ENCODE measurements at places on chromosomes 11 and 22.

DNA sequence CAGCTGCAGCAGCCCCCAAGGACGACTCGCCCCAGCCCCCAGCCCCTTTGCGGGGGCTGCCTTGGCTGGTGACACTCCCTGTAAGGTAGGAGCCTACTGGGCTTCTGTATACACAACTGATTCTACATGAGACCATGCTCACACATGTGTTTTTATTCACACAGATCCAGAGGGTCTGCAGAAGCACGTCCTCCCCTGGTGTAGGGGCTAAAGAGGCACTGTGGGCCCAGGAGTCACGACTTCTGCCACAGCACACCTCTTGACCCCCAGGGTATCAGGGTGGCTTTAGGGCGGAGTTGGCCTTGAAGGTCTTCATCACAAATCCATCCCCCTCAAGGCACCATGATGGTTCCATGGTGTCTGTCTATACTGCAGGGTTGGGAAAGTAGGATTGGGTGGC, 931.2 kb downstream of the TBC1D22A start:
- no peak for DNase-seq

DNA sequence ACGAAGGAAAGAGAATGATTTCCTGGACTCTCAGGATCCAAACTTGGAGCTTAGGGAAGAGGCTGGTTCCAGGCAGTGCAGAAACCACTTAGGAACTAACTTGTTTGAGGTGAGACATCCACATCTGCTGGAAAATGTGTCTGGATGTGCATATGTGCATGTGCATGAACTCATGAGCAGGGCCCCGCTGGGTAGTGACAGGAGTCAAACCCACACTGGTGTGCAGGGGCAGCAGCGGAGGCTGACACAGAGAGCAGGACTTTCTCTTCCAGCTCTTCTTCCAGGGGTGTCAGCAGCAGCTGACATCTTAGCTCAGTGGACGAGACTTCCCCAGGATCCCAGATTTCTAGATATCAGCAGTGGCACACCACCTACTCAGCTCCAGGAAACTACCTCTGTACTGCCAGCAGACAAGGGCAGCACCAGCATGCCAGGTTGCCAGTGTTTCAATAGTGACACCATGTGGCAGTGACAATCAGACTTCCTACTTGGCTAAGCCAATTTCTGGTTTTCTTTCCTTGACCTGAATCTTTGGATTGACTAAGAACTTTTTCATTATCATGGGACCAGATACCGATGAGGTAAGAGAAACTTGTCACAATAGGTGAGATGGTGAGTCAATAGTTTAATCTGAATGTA, 227.5 kb upstream of the ZC3H12C start:
- no peak for DNase-seq

DNA sequence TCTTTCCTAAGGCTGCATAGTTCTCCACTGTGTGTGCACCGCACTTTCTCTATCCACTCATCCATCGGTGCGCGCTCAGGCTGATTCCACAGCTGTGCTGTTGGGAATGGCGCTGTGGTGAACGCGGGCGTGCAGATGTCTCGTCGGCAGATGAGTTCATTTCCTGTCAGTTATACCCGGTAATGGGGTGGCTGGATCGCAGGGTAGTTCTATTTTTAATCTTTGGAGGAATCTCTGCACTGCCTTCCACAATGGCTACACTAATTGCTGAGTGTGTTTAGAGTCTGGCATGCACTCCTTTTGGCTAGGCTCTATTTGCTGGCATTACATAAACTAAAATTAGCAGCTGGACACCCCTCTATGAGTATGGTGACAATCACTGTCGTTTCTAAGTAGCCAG, 27.9 kb upstream of the KRTAP5-7 start:
- DNase-seq: no peak

GRCh38 chr11:12723421-12724300, 49.4 kb downstream of the TEAD1 start:
- DNase-seq: no peak

DNA sequence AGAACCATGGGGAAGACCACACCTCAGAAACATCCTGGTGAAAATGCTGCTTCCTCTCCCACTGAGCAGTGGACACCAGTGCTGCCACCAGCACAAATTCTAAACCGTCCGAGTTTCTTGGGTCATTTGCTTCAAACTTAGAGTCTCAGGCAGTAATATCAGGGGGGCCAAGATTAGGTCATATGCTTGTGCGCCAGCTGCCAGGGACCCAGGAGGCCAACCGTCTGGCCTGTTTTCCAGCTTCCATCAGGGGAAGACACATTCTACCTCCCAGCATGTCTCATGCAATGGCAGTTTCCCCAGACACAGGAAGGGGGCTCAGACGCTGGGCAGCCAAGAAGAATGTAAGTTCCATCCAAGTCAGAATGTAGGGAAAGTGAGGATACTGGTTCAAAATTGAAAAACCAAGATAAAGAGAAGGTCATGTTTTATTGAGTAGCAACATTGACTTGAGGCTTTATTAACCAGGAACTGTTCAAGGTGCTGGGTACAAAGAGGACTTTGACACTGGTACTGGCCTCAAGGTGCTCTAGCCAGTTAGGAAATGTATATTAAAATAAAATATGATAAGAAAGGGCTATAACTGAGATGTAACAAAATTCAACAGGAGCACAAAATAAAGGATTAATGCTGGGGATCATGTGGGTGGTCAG, 59.7 kb upstream of the EED start:
- DNase-seq: no peak

- DNase-seq: no peak
Observed at GRCh38 chr11:74257959-74258553, 53.4 kb downstream of the P4HA3 start.

DNA sequence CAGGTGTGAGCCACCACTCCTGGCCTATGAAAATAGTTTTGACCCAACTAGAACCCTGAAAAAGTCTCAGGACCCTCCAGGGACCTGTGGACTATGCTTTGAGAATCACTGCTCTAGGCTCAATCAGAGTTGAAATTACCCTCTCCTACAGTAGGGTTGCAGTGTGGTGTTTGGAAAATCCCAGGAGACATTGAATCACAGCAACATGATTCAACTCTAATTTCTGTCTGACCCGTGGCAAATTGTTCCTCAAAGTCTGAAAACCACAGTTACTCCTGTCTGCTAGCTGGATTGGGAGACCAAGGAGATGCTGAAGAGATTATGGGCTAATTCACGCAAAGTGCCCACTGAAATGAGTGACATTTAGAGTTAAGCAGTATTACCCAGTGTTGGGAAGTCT, 5.4 kb upstream of the MTMR3 start:
- no peak for DNase-seq

- no peak for DNase-seq
Observed at GRCh38 chr11:58788355-58789023, 56.0 kb downstream of the GLYATL2 start.

- no peak for DNase-seq
Observed at GRCh38 chr22:49408102-49408836, 419.4 kb downstream of the BRD1 start.

- no peak for DNase-seq
Observed at GRCh38 chr11:74933765-74934164, 15.1 kb downstream of the XRRA1 start.

GRCh38 chr22:50260801-50261614, 475 bp downstream of the MAPK12 start:
- no peak for DNase-seq

GRCh38 chr22:26921726-26922125, 264.3 kb downstream of the MIAT start:
- no peak for DNase-seq

DNA sequence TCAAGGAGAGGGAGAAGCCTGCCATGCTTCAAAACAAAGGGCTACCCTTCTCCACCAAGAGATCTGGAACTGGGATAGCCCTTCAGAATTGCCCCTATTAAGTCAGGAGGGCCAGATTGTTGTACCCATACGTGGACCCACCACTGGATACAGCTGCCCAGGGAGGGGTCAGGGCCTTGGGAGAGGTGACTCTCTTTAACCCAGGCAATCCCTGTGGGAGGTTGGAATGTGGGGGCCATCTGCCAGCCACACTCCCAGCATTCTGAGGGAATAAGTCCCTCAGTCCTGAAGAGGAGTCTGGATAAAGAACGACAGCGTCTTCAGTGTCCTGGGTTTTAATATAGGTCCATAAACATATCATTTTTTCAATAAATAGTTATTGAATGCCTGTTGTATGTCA, 588.2 kb upstream of the TENM4 start:
- no peak for DNase-seq

DNA sequence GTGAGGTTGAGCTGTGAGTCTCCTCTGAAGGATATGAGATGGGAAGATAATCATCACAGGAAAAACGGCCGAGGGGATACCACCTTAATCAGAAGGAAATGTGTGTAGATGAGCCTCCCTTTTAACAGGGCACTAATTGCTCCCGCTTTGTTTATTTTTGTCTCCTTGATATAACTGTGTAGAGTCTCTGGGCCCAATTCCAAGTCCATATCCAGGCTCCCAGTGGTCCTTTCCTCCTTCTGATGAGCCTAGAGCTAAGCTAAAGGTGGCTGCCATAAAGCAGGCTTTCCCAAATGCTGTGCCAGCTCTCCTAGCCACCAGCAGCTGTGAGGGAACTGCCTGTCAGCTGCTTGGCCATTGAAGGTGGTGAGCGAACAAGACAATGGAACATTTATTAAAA, 17.1 kb upstream of the CCDC90B start:
- DNase-seq: no peak

DNA sequence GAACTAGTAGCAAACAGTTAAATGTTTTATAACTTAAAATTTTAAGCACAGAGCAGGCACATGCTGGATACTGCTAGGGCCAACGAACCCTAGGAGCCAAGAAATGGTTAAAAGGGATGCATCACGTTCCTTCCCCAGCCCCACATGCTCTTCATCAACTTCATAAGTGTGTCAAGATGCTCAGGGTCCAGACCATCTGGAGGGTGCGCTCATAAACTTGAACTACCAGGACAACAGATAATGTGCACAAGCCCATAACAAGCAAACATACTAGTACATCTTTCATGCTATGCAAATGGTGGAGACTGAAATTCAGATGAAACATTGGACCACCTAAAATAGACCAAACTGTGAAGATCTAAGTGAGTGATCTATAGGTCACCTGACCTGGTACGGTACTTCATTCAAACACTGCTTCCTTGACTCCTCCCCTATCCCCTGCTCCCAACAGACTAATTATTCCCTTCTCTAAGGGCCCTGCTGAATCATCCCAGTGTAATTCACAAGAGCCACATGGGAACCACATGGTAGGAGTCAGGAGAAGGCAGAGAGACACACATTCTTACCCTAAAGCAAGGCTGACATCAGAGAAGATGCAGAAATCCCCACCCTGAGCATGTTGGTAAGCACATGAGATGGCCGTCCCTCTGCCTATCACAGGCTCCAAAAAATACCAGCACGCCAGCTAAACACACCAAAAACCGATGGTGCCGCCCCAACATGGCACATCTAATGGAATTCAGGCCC, 83.9 kb downstream of the ETS1 start:
- no peak for DNase-seq

DNA sequence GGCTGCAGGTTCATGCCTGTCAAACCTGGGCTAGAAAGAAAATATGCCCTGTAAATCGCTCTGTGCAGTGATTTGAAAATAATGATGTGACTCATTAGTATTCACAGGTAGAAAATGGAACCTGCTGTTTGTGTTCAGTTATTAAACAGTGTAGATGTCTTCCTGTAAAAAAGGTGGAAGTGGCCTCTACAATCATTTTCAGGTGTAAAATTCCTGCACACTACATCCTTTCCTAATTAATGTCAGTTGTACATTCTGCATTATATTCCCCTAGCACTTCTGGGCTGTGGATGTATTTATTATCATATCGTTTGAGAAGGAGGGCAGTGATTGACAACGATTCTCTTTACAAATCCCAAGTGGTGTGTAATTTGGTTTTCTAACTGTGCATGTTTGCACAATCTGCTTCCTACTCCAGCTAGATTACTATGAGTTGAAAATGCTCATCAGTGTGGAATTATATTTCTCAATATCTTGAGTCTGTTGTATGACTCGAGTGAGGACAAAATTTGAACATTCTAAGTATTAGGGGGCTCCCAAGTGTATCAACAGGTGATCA, 454.0 kb upstream of the DDI1 start:
- DNase-seq: no peak

DNA sequence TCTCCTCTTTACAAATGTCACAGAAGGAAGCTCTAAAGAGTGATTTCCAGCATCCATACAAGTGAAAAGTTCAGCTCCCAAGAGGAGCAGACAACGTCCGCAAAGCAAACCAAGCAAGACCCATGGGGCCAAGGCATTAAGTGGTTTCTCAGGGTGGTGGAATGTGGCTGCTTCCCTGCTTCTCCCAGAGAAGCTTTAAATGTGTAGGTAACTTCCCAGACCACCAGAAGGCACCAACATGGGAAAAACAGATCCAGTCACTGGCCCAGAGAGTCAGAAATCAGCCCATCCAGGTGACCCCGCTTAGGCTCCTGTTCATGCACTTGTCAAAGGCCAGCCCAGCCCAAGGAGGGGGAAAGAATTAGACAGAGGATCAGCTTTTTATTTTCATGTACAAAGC, 13.3 kb upstream of the PHF21A start:
- no peak for DNase-seq

DNA sequence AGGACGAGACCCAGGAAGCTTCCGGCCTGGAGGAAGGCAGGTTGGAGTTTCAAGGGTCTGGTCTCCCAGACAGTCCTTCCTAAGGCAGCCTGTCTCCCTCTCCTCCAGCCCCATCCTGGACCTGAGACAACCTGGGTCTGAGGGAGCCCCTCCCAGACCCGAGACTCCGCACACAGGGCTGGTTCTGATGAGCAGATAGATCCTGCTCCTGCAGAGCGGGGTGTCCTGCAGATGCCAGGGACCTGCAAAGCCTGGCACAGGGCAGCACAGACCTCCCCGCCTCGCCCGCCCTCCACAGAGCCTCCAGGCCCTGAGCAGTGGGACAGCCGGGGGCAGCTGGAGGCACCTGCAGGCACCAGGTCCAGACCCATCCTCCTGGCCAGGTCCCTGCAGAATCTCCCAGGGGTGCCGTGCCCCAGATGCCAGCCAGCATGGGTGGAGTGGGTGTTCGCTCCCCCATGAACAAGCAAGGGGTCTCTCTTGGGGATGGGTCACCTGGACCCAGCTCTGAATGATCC, 7.8 kb downstream of the PIM3 start:
- DNase-seq: no peak

GRCh38 chr11:75571625-75572024, 9.6 kb downstream of the SERPINH1 start:
- DNase-seq: no peak

DNA sequence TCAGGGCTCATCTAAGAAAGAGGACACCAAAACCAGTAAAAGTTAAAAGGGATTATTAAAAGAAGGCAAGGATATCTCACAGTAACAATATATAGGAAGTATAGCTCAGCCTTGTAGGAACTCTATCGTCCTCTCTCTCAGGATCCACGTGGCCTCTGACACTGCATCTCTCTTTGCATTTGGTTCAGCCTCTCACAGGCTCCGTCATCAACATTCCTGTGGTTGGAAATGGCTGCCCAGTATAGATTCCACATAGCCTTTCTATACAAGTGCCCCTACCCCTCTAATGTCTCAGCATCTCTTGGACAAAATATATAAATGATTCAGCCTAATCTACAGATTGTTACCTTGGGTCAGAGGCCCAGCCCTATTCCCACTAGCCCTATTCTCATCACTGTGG, 101.3 kb upstream of the DBX1 start:
- DNase-seq: no peak

GRCh38 chr11:13224324-13224723, 53.3 kb upstream of the BMAL1 start:
- DNase-seq: no peak
